ENCODE measurements at places on chromosomes 7 and 10. TPM values are rescaled to one million over a fixed set of nuclear protein-coding genes. Genes with fewer than 3 reads are reported as not detected.

- DNase-seq, result no peak
Observed at GRCh38 chr10:102352066-102352715, 43.3 kb upstream of the NFKB2 start.

- no peak for DNase-seq
Observed at GRCh38 chr10:60148266-60148840, 241.3 kb downstream of the ANK3 start.

DNA sequence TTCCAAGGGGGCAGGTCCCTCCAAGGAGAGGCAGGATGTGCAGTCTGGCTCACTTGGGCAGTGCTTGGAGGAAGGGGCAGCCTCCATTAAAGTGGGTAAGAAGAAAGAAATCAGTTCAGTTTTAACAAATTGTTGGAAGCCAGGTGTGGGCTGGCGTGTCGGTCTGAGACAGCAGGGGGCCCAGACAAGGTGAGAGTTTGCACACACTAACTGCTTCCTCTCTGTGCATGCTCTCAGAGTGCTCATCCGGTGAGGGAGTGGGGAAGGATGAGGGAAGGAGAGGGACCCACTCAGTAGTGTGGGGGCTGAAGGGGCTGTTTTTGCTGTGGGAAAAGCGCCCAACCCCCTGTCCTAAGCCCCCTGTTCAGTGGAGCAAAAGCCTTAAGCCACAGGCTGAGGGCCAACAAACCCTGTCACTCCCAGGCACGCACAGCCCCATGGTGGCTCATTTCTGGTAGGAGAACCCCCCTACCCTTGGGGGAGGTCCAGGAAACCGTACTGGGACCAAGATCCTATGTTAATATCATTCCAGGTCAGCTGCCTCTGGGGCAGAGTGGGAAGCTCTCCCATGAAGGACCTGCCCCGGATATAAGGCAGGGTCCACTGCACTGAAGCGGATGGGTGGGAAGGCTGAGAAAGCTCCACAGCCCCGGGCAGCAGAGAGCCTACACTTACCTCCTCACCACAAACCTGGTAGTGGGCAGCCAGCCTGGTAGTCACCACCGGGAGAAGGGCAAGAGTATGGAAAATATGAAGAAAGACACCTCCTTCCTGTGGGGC is 5.1 kb upstream of the PCBD1 start:
- no peak for DNase-seq

GRCh38 chr7:39613577-39613976 is 9.8 kb upstream of the RALA start:
- DNase-seq, result no peak

- no peak for DNase-seq
Observed at GRCh38 chr10:99339077-99339476, 9.9 kb downstream of the CNNM1 start.

The AOAH gene
- 4.2 TPM for polyA plus RNA-seq
